ENCODE measurements at places on chromosomes 4 and X. TPM values are rescaled to one million over a fixed set of nuclear protein-coding genes. Genes with fewer than 3 reads are reported as not detected.

DNA sequence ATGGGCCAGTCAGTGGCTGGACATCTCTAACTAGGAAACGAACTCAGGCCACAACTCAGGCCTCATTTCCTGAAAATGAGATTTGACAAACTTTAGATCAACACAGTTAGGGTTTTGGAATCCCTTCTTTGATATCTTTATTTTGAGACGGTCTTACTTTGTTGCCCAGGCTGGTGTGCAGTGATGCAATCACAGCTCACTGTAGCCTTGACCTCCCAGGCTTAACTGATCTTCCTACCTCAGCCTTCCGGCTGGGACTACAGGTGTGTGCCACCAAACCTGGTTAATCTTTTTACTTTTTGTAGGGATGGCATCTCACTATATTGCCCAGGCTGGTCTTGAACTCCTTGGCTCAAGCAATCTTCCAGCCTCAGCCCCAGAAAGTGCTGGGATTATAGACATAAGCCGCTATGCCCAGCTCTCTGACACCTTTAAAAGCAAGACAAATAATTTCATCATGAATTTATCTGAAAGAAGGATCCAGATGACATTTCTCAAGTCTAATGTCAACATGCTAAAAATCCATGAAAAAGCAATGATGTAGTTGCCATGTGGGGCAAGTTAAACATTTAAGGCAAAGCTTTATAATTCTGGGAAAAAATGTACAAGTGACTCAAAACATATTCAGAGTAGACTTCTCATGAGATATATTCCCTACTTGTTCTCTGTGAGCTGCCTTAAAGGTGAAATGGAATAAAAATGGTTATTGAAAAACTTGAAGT, 89.1 kb upstream of the CBR4 start:
- no peak for DNase-seq
- H3K36me3 ChIP-seq = peaks cover 52% of the 10 kb centered on the region
- H3K4me1 ChIP-seq = peaks cover 22% of the 10 kb centered on the region
- H3K27me3 ChIP-seq = no peaks in the 10 kb centered on the region
- H3K27ac ChIP-seq = no peak overlapping the region
- no peak overlapping the region for H3K4me3 ChIP-seq

DNA sequence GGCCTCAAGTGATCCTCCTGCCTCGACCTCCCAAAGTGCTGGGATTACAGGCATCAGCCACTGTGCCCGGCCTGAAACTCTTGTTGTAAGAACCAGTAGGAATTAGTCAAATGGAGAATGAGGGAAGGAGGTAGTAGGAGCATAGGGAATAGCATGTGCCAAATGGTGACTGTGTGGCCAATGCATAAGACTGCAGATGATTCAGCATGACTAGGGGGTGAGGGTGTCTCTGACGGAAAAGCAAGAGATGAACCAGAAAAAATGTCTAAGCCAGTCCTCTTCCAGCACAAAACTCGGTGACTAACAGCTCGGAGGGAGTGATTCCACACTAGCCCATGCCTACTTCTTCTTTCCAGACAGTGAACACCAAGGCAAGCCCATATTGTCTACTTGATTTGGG, 58.2 kb upstream of the DUSP21 start:
- H3K4me3 ChIP-seq = no peak overlapping the region
- DNase-seq = no peak
- H3K4me1 ChIP-seq = no peaks in the 10 kb centered on the region
- H3K27me3 ChIP-seq = no peaks in the 10 kb centered on the region
- H3K27ac ChIP-seq = no peak overlapping the region

PPP2R2C gene
- total RNA-seq = 10.8 TPM

DNA sequence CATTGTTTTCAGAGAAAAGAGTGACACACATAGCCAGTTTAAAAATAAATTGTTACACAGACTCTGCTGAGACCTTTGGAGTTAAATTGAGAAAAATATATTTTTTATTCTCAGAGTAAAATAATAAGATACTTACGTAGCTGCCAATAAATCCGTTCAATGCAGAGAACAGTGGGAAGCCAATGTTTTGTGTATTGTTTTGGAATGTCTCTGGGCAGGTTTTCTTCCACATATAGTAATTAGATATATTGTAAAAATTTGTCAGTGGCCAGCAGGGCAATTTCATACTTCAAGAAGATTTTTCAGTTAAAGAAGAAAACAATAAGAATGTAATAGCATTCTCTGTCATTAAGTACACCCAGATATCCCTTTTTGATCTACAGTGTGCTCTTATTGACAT, 999.5 kb upstream of the INTU start:
- no peak overlapping the region for H3K27ac ChIP-seq
- H3K36me3 ChIP-seq = no peaks in the 10 kb centered on the region
- no peaks in the 10 kb centered on the region for H3K4me1 ChIP-seq
- DNase-seq = no peak
- H3K27me3 ChIP-seq = peaks cover 2% of the 10 kb centered on the region

DNA sequence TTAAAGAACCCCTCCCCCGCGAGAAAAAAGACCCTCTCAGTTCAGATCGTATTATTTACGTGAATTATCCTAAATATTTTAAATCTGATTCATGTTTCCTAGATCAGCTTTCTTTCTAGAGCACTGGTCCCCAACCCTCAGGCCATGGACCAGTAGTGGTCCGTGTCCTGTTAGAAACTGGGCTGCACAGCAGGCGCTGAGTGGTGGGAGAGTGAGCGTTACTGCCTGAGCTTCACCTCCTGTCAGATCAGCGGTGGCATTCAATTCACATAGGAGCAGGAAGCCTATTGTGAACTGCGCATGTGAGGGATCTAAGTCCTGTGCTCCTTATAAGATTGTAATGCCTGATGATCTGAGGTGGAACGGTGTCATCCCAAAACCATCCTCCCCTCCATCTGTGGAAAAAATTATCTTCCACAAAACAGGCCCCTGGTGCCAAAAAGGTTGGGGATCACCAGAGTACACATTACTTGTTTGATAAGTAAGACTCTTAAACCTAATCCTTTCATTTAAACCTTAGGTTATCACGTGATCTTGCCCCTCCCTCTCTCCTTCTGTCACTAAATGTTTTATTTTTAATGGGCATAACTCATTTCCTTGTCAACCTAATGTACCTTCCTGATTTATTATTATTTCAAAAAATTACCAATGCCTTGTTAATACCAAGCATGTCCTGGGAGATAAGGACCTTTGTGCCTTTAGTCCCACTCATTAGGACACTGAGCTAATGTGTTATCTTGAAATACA, 442.9 kb downstream of the TLL1 start:
- H3K36me3 ChIP-seq = no peaks in the 10 kb centered on the region
- peaks cover 3% of the 10 kb centered on the region for H3K4me1 ChIP-seq
- H3K4me3 ChIP-seq = no peak overlapping the region
- no peaks in the 10 kb centered on the region for H3K27me3 ChIP-seq
- no peak overlapping the region for H3K27ac ChIP-seq

- peaks cover 3% of the 10 kb centered on the region for H3K27me3 ChIP-seq
- peak overlapping the region; percentile 22 for H3K27ac ChIP-seq
- no peak overlapping the region for H3K4me3 ChIP-seq
- H3K4me1 ChIP-seq = peaks cover 17% of the 10 kb centered on the region
These were observed 95.2 kb downstream of the GPAT3 start for GRCh38 chr4:83631066-83631465.

TLR10 gene
- 0.22 TPM for total RNA-seq

DNA sequence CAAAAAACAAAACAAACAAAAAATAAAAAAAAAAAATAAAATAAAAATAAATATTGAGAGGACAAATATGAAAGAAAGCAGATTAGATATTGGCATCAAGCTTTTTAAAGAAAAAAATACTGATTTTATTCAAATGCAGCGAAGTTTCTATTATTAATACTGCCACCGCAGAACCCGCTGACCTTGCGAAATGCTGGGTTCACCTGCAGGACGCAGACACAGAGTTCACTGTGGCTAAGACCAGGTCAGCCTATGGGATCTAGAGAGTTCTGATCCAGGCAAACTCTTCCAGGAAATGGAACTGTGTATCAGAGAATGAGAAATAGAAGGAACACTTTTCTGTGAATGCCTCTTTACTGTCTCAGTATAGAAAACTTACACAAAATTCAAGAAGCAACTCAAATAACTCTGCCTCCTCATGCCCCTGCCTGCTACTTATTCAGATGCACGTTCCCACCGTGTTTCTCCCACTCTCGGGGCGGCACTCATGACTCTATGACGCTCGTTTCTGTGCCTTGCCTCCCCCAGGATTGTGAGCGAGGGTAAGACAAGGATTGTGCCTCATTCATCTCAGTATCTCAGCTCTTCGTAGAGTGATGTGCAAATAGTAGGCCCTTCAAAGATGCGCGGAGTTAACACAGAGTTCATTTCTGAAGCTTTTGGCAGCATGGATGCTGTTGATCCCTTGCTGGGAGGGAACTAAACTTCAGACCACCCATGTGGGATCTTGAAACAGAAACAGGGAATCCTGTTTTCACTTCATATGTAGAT, 44.1 kb upstream of the TLR3 start:
- H3K27ac ChIP-seq = no peak overlapping the region
- H3K27me3 ChIP-seq = peaks cover 7% of the 10 kb centered on the region
- peaks cover 27% of the 10 kb centered on the region for H3K4me1 ChIP-seq
- no peak for DNase-seq
- no peak overlapping the region for H3K4me3 ChIP-seq
- H3K36me3 ChIP-seq = no peaks in the 10 kb centered on the region
